NCI-H1930 (cell line): ENCODE measurements at places on chromosomes 4 and X.
A peak's percentile ranks its signal among the peaks of the same experiment; 100 is the strongest.

GRCh38 chr4:133137571-133137970 lies 11.5 kb upstream of the PCDH10 start:
- no peak for DNase-seq

DNA sequence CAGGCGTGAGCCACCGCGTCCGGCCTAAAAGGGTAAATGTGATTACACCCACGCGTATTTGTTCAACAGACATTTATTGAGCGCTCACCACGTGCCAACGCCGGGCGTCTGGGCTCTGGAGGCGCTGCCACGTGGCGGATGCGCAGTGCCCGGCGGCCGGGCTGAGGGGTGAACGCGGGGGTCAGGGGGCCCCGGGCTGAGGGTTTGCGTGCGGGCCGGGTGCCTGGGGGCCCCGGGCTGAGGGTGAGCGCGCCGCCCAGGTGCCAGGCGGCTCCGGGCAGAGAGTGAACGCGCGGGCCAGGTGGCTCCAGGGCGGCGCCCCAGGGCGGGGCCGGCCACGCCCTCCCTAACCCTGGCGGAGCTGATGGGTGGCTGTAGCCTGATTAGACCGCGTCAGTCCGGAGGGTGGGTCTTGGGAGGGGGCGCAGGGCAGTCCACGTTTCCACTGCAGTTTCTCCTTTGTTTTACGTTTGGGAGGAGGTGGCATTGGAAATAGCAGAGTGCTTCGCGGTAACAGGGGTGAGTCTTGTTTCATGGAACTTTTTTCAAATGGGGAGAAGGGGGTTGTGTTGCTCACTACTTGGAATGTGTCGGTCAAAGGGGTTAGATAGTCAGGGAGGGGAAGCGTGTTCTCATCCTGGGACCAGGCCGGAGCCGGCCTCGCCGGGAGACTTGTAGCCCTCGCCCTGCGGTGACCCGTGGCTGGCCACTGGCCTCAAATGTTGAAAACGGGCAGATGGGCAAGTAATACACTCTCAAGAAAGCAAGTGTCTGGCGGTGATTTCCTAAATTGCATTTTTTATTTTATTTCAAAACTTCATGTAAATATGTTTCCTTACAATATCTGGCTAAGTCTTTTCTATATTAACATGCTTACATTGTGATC lies at the start of gene ZFP42:
ZFP42 (plus strand) TSS at position 450 of the 886 bp plus-strand sequence. CDS start 7,037 bp downstream, outside the sequence.
- no peak for DNase-seq

GRCh38 chr4:143025081-143025704 lies 159.5 kb upstream of the USP38 start:
- peak; percentile 20 for DNase-seq

GRCh38 chrX:106894978-106895452 lies 8.1 kb downstream of the RIPPLY1 start:
- no peak for DNase-seq

- DNase-seq = no peak
These were observed 484 bp downstream of the CXCL2 start for GRCh38 chr4:74098427-74098994.

- DNase-seq = no peak
These were observed 76.1 kb downstream of the LRBA start for GRCh38 chr4:150938873-150939499.

DNA sequence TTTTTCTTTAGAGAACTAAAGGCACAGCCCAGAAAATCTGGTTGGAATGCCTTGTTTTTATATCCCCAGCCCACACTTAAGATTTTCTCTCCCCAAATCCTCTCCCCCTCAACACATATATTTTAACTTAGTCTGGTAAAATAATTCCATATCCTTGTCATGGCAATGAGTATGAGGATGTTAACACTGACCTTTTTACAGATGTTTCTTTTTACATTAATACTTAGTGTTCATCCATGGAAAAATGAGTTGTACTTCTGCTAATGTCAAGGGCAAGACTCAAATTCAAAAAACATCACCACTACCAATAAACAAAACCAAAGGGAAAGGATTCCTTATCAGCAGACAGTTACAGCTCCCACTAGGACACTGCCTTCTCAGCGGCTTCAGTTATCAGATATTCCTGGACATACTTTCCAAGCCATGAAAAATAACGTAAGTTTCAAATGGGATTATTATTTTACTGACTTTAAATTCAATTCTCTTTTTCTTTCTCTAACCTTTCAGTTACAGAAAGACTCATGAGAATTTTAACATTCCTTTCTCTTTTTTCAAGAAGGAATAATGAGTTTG lies 83.3 kb downstream of the RASL11B start:
- no peak for DNase-seq
